ENCODE measurements at places on chromosomes 12 and 14.

DNA sequence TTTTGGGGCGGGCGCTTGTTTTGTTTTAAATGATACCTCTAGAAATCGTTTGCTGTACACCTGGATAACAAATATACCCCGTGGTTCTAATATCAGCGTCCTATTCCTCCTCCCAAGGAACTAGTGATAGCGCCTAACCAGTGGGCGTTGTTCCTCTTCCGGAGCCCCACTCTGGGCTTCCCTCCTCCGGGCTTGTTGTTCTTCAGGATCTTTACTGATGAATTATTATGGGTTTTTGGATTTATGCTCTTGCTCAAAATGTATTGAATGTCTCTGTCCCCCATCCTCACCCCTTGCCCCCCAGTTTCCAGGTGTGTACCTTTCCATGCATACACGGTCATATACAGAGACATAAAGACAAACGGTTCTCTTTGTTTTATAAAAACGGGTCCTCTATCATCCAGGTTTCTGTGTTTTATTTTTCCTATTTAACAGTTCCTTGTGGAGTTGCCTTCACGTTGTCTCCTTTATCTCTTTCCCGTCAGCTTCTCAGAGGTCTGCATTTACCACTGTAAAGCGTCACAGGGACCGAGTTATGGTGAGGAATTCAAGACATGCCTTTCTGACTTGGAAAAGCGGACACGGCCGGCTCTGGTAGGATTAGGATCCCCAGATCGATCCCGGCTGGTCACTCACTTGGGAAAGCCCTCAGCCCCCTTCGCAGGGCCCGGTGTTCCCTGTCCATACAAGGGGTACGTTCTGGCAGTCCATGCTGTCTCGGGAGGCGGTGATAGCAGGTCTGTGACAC, 655 bp upstream of the PLEKHG3 start:
- peak; percentile 26 for DNase-seq

DNA sequence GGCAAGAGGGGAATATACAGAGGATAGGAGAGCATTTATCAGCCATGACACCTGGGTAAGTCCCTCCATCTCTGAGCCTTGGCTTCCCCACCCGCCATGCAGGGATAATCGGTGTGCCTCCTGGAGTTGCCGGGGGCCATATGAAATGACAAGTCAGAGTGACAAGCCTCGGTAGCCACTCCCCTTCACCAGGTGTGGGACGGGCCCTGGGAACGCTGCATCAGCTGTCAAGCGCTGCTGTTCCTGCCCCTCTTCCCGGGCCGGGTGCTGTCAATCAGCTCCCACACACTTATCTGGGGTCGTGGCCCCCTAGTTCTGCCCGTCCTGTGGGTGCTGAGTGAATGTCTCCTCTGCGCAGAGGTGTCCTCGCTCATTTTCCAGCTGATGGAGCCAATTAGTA, 57.2 kb downstream of the MVK start:
- DNase-seq = no peak

- DNase-seq = no peak
Measured at GRCh38 chr14:93789228-93790130, 1.2 kb upstream of the PRIMA1 start.

GRCh38 chr14:62126879-62127478, 364.8 kb downstream of the SNAPC1 start:
- DNase-seq = peak; percentile 45

GRCh38 chr14:39016733-39017095, 86.3 kb downstream of the SEC23A start:
- DNase-seq = no peak

DNA sequence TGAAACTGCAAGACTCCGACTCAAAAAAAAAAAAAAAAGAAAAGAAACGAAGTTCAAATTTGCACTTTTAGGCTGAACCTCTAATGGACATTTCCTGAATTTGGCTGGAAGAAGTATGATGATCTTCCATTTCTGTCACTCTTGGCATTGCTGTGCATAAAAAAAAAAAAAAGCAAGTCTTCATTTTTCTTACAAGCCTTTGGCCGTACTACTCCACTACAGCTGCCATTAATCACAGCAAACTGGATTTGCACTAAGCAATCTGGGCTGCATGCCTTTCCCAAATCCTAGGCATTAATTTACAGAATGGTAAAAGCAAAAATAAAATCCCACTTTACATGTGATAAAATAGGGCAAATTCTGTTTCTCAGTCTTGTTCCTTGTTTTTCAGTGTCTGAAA, 7.1 kb downstream of the CSRP2 start:
- peak; percentile 72 for DNase-seq

DNA sequence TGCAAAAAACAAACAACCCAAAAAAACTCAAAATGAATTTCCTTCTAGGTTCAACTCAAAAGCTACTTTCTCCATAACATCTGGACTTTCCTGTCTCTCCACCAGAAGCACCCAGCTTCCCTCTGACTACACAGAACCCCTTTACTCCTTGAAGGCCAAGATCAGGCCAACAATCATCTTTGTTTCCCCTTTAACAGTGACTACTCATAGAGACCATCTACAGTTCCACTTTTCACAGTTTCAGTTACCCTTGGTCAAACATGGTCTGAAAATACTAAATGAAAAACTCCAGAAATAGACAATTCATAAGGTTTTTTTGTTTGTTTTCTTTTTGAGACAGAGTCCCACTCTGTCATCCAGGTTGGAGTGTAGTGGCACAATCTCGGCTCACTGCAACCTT, 11.8 kb downstream of the GCH1 start:
- DNase-seq = no peak

DNA sequence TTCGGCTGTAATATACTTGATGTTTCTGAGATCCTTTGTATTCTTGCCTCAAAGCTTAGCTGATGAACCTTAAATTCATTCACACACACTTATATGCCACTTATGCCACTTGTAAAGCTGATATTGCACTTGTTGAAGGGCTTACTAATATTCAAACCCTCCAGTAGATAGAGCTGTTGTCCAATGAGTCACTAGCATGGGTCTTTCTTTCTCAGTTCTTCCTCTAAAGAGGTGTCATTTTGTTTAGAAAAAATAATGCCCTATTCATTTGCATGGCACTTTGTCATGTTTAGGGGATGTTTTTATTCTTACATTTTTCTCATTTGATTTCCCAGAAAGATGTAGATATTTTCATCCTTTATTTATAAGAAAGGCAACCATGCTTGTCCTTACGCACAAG, 56.4 kb downstream of the MON2 start:
- peak; percentile 4 for DNase-seq

GRCh38 chr12:119902084-119902509, 25.0 kb upstream of the CIT start:
- peak; percentile 56 for DNase-seq

GRCh38 chr12:68356060-68356695, 24.0 kb upstream of the MDM1 start:
- peak; percentile 40 for DNase-seq

DNA sequence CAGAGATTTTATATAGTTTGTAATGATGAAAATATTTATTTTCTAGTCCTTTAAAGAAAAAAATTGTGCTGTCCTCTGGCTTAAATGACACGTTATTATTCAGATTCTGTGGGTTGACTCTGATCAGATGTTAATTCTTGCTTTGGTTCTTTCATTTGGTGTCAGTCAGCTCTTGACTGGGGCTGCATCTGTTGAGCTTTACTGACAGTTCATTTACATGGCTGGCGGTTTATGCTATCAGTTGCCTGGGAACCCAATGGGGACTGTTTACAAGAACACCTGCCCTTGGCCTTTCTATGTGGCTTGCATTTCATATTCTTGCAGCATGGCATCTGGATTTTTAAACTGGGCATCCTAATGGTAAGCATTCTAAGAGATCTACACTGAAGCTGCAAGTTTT, 667.1 kb upstream of the FBXO33 start:
- no peak for DNase-seq

GRCh38 chr12:14607568-14607967, 39.9 kb upstream of the PLBD1 start:
- no peak for DNase-seq

DNA sequence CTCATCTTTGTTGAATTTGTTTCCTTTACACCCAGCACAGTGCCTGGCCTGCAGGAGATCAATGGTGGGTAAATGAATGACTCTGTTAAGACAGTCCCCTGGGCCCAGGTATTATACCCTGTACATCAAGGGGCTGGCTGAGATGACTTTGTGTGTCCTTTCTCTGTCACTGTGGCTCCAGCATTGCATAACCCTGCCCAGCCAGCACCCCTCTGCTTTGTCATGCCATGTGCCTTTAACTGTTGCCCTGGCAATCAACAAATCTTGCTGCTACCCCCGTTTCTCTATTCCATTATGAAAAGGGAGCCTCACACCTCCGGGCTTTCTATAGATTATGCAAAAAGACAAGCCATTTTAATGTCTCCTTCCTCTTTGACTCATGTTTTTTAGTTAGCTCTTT, 7.6 kb upstream of the FLVCR2 start:
- DNase-seq = no peak

- no peak for DNase-seq
Measured at GRCh38 chr12:128476266-128476665, 209.3 kb downstream of the TMEM132C start.

- peak; percentile 41 for DNase-seq
Measured at GRCh38 chr12:71626768-71627167, 36.9 kb downstream of the ZFC3H1 start.

GRCh38 chr12:56897844-56898361, 36.3 kb downstream of the SDR9C7 start:
- no peak for DNase-seq

DNA sequence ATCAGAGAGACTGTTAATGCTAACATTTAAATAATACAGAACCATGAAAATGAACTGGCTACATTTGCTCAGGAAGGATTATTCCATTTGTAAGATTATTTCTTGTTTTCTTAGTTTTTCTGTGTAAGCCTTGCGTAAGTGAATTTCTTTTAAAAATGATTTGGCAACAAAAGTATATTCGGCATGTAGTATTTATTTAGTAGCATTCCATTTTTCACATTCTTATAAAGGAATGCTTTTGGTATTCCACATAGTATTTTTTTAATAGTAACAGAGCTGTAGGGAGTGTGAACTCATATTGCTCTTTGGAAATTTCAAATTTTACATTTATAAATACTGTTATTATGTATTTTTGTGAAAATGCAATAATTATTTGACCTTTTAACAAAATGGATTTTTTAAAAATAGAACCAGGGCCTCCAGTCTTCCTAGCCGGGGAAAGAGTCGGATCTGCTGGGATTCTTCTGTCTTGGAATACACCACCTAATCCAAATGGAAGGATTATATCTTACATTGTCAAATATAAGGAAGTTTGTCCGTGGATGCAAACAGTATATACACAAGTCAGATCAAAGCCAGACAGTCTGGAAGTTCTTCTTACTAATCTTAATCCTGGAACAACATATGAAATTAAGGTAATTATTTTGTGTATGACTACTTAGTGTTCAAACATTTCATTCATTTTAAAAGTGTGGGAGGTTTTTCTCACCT, 1.2 kb downstream of the PTPRQ start:
- DNase-seq = peak; percentile 51

- DNase-seq = no peak
Measured at GRCh38 chr12:110591451-110592051, 8.4 kb upstream of the PPTC7 start.

- DNase-seq = no peak
Measured at GRCh38 chr14:65228436-65228835, 126.1 kb upstream of the MAX start.

DNA sequence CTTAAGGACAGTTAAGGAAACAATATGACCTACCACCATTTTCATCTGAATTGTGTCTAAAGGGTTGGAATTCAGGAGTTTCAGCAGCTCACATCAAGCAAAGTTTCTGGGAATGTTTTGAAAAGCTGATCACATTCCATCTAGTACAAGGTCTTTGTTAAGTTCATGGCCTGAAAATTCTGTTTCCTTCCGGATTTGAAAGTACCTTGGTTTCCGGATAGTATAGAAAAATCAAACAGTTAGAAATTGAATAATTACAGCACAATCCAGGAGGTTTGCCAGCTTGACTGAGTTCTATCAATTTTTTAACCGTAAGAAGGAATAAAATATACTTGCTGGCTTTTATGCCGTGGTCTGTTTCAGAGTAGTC, 136.5 kb downstream of the HMGA2 start:
- no peak for DNase-seq

- peak; percentile 4 for DNase-seq
Measured at GRCh38 chr14:91021991-91022621, 38.3 kb downstream of the RPS6KA5 start.

DNA sequence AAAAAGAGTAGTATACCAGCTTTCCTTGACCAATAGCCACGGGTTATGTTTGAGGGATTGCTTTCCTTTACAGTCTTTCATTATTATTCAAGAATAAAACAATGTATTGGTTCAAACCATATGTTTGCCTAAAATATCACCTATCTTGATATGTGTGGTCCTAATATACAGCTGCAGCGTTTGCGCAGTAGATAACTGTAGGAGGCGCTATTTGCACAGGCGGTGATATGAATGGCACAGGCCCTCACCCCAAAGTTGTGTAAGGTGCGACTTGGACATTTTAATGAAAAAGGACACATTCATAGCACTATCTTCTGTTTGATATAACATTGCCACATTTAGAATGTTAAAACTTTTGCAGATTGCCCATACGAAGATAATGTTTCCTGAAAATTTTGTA, 298.4 kb downstream of the TRHDE start:
- no peak for DNase-seq

DNA sequence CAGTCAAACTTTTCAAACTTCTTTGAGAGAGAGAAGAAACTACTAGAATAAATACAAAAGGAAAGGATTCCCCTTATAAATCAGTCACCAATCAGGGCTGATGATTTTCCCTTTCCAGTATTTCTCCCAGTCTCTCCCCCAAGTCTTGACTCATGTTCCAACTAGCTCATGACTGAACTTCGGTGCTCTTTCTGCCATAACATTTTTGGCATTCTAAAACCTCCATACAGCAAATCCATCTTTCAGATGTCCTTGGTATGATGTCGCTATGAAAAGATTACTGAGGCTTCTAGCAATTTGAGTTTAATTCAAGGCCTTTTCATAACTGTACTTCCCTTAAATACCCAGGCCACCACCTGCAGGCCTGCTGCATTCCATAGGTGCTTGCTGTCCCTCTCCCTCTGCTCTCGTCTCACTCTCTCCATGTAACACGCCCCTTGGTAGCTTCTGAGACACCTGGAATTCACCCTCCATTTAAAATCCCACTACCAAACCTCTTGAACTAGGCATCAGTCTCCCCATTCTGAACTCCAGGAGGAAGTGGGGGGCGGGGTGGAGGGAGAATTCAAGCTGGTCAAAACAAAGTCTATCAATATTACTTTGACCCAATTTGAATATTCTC, 2.4 kb downstream of the PRKD1 start:
- peak; percentile 89 for DNase-seq

- DNase-seq = no peak
Measured at GRCh38 chr12:52130711-52131110, 51.2 kb downstream of the SMIM41 start.

DNA sequence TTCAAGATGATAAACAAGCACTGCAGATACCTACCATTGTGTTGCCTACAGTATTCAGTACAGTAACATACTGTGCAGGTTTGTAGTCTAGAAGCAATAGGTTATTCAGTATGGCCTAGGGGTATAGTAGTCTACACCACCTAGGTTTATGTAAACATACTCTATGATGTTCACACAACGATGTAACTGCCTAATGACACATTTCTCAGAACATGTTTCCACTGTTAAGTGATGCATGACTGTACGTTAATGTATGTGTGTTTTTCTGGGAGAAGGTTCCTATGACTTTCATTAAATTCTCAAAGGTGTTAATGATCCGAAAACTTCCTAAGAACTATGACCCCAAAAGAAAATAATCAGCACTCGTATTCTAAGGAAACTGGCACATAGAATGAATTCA, 20.9 kb upstream of the CALM1 start:
- no peak for DNase-seq

Measured in fibroblast of skin of abdomen (primary cell).